Activated T-cell treated with anti-CD3 and anti-CD28 coated beads for 1 hour (primary cell): ENCODE measurements at places on chromosomes 6 and 20.
A peak's percentile ranks its signal among the peaks of the same experiment; 100 is the strongest.

DNA sequence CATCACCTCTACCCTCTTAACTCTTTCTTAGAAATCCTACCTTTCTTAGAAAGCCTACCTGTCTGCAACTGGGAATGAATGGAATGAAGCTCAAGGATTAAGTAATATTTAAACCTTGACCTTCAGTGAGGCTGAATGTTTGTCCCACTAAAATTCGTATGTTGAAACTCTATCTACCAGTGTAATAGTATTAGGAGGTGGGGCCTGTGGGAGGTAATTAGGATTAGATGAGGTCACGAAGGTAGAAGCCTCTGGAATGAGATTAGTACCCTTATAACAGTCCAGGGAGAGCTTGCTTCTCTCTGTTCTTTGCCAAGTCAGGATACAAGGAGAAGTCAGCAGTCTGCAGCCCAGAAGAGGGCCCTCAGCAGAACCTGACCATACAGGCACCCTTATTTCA, 158.0 kb downstream of the TENT5A start:
- DNase-seq, result no peak

GRCh38 chr6:111091987-111092386, 4.7 kb downstream of the SLC16A10 start:
- no peak for DNase-seq

GRCh38 chr6:81950877-81951276, 198.4 kb upstream of the TENT5A start:
- no peak for DNase-seq

DNA sequence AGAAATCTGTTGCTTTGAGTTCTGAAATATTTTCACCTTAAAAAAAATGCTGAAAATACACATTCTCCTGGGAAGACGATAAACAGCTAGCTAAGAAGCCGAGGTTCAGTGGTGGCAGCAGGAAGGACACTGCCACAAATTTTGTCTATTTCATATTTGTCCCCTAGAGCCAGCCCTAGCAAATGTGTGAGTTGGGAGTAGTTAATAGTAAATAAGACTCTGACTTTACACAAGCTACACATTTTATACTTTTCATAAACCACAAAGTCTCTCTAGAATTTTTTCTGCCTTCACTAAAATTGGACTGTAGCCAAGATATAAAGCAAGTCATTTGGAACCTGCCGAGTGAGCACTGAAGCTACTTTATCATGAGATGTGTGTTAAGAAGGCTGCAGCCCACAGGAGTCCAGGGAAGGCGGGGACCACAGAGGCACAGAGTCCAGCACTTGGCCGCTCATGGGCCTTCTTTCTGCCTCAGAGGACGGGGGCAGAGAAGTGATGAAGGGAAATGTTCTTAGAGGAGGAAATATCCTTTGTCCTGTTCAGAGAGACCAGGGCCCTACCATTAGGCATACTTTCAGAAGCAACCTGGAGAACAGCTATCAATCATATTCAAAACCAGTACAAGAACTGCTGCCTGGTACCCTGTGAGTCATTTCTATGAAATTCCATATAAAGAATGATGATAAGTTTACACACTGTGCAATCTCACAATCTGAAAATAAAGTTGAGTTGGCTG, 241.7 kb upstream of the TAB2 start:
- DNase-seq, result no peak

GRCh38 chr20:38889792-38890496, 36.3 kb upstream of the FAM83D start:
- DNase-seq, result no peak

DNA sequence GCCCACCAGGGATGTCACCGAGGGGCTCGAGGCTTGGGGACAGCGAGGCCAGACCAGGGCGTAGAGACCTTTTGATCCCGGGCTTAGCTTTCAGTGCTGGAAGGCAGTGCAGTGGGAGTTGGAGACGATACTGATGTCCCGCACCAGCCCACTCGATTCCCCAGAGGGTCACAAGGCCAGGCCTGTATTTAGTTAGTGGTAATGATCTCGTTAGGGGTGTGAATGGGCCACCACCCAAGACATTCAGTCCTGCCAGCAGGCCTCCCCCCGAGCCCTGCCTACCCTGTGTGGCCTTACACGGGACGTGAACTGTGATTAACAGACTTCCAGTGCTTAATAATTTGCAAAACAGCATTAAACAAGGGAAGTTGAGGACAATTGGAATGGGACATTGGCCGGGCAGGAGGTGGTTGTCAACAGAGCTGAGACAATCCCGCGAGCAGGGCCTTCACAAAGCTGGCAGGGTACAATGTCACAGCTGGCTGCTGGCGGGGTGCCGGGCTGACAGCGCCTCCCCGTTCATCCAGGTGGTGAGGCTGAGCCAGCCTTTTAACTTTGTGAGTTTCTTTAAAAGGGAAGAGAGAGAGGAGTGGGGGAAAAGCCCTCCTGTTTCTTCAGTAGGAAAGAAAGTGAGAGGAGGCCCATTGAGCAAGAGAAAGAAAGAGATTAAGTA, 175.3 kb upstream of the RALGAPA2 start:
- no peak for DNase-seq

DNA sequence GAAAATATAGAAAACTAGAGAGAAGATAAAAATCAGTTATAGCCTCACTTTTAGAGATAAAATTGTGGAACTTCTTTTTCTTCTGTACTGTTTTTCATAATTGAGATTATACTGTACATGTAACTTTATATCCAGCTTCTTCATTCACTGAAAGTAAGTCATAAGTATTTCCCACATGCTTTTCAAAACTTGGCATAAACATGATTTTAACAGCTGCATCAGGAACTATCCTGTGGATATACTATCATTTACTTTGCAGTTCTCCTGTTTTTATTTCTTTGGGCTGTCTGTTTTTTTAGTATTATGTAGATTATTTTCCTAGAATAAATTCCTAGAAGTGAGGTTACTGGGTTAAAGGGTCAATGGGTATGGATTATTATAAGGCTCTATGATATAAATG, 14.8 kb downstream of the DSTN start:
- no peak for DNase-seq

GRCh38 chr20:38645980-38646858, 44.6 kb downstream of the ARHGAP40 start:
- DNase-seq, result peak; percentile 94

DNA sequence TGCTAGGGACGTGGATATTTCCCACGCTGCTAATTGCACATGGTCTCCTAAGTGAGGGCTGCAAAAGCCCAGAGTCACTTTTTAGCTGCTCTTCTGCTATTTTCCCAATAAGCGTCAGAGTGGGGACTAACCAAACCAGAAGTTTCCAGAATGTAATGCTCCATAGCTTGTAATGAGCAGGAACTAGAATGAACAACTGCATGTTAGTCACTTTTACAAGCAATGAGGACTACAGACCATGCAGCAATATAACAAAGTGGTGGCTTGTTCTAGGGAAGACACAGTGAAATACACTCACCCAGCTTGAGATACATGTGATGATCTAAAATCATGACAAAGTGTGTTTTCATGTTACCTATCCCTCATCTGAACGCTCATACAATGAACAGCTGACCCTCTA, 314.1 kb upstream of the SGK1 start:
- no peak for DNase-seq

GRCh38 chr6:104768906-104769305, 90.8 kb downstream of the HACE1 start:
- DNase-seq, result no peak

GRCh38 chr20:20793591-20793990, 81.1 kb upstream of the RALGAPA2 start:
- no peak for DNase-seq

GRCh38 chr20:37869334-37869861, 33.5 kb upstream of the VSTM2L start:
- no peak for DNase-seq

DNA sequence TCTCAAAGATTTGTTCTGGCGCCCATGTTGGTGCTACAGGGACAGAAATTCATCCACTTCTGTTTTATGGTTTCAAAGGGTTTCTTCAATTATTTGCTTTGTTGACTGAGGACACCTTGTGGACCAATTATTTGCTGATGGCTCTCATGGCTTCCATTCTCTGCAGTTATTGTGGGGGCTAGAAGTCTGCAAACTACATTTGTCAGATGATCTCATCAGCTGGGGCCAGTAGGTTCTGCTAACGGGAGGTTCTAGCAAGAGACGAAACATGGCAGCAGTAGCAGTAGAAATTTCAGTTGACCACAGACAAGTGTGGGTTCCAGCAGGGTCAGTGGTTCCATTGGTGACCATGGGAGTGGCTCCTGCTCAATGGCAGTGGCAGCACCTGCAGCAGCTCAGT, 72.8 kb upstream of the BLCAP start:
- no peak for DNase-seq
